SK-MEL-5 (cell line): ENCODE measurements at places on chromosomes 12 and 14. TPM values are rescaled to one million over a fixed set of nuclear protein-coding genes. Genes with fewer than 3 reads are reported as not detected.

CNPY2 gene
- 311 and 316 TPM in 2 replicates for total RNA-seq

PSME2 gene
- 174 and 203 TPM in 2 replicates for total RNA-seq

MYO1H gene
- 0.08 TPM in 1 of 2 replicates, not detected in the other for total RNA-seq

ABCD2 gene
- total RNA-seq: 0.05 and 0.08 TPM in 2 replicates

KRT82 gene
- not detected in 2 replicates for total RNA-seq

CRACR2A gene
- total RNA-seq: 9.2 and 12.6 TPM in 2 replicates

CFAP73 gene
- not detected in 2 replicates for total RNA-seq
